ENCODE measurements at places on chromosomes 7 and 10.

DNA sequence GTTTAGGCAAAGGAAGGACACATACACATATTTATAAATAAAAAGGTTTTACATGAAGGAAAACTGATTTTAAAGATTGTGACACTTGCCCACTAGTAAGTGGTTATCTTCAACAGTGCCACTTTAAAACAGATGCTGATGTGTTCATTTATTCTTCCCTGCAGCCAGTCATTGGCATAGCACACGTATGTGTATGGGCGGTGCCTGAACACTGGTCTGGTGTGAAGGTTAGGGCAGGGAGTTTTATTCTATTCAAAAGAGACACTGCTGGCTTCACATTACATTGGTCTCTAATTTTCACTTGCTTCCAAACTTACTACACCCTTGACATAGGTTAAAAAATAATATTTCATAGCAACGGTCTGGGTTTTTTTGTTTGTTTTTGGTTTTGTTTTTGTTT is 57.9 kb downstream of the NOD1 start:
- no peak for DNase-seq

GRCh38 chr10:84329196-84329611 is 815 bp downstream of the CCSER2 start:
- DNase-seq, result peak; percentile 13

GRCh38 chr7:27953361-27953760 is 213.4 kb downstream of the TAX1BP1 start:
- no peak for DNase-seq

- DNase-seq, result no peak
Observed at GRCh38 chr10:74363727-74364126, 212.7 kb downstream of the ADK start.
